ENCODE measurements at places on chromosomes 1 and 21.

DNA sequence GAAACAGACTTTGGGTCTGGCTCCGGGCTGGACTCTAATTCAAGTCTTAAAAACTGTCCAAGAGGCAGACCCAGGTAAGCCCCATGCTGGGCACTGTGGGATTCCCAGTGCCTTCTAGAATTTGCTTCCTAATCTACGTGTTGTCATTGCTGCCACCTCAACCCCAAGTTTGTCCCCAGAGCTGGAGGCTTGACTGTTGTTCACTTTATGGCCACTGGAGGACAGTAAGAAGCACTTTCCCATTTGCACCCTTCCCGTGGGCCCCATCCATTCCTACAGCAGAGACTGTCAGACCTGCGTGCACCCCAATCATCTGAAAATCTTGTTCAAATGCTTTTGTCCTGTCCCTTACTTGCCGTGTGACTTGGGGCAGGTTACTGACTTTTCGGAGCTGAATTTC lies 29.4 kb upstream of the VASH2 start:
- DNase-seq = no peak

GRCh38 chr1:55287723-55288122 lies 72.6 kb upstream of the USP24 start:
- DNase-seq = no peak

DNA sequence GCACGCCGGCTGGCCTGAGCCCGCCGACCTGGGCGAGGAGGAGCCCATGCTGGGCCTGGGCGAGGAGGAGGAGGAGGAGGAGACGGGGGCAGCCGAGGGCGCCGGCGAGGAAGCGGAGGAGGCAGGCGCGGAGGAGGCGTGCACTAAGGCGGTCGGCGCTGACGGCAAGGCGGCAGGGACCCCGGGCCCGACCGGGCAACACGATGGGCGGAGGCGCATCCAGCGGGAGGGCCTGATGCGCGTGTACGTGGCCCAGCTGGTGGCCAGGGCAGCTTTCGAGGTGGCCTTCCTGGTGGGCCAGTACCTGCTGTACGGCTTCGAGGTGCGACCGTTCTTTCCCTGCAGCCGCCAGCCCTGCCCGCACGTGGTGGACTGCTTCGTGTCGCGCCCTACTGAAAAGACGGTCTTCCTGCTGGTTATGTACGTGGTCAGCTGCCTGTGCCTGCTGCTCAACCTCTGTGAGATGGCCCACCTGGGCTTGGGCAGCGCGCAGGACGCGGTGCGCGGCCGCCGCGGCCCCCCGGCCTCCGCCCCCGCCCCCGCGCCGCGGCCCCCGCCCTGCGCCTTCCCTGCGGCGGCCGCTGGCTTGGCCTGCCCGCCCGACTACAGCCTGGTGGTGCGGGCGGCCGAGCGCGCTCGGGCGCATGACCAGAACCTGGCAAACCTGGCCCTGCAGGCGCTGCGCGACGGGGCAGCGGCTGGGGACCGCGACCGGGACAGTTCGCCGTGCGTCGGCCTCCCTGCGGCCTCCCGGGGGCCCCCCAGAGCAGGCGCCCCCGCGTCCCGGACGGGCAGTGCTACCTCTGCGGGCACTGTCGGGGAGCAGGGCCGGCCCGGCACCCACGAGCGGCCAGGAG lies 7.2 kb upstream of the IBA57 start:
- no peak for DNase-seq

GRCh38 chr1:16372535-16373285 lies 5.7 kb downstream of the SZRD1 start:
- no peak for DNase-seq

DNA sequence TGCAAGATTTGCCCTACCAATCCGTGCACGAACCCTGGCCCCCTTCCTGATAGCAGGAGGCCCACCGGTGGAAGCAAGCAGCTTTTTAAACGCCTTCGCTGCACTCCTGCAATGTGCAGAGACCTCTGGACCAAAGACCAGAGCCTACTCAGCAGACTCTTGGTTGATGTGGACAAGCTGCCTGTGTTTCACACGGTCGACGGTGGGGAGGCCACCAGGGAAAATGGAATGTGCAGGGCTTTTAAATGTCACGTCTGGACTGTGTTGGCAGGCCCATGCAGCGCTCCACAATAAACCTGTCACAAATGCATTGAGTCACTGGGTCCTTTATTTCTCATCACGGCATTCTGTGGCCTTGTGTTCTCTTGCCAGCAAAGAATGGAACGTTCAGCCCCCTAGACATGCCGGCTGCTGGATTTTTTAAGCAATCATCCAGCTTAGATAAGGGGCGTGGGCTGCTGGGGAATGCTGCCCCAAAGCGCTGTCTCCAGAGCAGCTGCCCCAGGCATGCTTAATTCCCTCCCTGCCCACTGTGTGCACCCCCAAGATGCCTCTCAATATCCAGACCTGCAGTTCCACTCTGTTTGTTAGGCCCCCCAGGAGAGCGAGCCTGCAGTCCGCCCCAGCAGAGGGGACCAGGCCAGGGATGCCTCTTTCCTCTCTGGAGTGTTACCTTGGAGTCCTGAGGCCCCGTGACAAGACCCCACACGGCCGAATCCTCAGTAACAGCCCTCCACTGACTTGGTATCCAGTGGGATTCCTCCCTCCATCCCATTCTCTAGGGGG lies 71.3 kb downstream of the ATP5PO start:
- DNase-seq = no peak

- no peak for DNase-seq
Measured at GRCh38 chr21:23130308-23130707, 2132.1 kb downstream of the NCAM2 start.

DNA sequence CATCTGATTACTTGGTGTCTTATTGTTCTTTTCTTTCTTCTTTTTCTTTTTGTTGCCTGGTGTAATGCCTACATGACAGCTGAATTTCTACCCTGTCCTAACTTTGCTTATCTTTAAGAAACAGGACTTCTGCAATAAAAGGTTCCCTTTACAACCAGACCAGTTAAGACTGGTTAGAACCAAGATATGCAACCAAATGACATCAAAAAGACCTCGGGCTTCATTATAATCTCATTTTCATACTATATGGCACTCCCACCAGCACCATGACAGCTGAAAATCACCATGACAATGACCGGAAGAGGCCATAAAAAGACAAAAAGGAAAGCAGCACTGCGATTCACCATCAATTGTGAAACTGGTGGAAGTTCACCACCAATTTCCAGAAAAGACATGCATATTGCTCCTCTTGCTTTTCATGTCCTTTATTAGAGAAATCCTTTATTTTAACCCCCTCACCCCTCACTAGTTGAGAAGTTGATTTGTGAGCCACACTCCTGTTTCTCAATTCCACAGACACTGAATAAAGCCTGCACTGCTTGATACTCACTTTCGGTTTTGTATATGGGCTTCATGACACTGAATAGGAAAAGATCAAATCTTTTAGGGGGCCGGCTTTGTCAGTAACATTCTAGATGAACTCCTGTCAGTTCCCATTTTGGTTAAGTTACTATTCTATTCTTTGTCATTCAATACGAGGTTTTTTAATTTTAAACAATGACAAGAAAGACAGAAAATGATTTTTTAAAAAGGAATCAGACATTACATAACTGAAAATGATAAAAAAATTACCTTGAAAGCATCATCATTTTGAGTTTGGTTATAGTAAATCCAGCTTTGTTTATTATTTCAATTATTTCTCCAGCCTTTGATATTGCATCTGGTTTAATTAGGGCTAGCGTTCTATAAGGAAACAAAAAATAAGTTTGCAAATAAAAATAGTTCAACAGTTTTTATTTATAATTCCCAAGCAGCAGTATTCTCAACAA lies 58.1 kb downstream of the NME7 start:
- no peak for DNase-seq

DNA sequence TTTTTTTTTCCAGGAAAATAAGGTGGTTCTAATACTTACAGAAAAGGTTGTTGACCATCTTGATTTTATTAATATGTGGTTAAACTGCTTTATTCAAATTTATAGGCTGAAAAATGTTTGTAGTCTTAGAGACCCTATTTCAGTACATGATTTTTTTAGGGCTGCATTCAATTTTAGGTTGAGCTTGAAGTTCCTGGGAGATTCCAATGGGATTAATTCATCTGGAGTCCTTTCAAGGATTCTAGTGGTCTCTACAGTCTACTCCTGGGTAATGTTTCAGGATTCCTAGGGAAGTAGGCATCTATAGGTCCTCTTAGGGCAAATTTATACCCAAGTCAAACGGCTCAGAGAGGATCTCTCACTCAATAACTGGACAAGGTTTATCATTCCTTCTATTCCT lies 126.7 kb downstream of the HMCN1 start:
- no peak for DNase-seq

GRCh38 chr1:195241066-195241465 lies 1367.2 kb downstream of the KCNT2 start:
- DNase-seq = no peak

GRCh38 chr1:16464917-16465625 lies 24.5 kb downstream of the NECAP2 start:
- no peak for DNase-seq

DNA sequence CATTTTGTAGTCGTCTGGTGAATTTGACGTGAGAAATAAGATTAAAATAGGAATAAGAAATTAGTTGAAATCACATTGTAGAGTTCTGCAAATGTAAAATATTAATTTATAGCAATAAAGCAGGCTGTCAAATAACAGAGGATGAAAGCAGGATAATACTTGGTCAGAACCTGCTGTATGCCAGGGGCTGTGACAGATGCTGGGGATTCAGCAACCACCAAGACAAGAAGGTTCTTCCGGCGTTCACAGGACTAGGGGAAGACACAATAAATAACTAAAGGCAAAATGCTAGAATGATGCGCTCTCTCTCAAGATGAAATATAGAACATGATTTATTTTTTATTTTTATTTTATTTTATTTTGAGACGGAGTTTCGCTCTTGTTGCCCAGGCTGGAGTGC lies 6.8 kb upstream of the PARK7 start:
- DNase-seq = no peak

DNA sequence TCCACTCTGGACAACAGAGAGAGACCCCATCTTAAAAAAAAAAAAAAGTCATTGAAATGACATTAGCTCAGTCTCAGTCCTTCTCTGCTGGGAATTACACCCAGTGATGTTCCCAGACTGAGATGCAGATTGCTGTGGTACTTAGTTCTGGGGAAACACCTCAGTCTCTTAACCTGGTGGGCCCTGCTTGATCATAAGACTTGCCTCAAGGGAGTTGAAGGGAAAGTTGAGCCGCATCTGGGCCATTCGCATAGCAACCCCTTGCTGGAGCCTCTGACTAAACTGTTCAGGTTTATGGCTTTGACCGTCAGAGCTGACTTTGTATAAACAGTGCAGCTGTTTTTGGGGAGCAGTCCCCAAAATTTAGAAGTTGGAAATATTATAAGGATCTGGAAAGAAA lies 13.4 kb downstream of the FCRL4 start:
- no peak for DNase-seq

DNA sequence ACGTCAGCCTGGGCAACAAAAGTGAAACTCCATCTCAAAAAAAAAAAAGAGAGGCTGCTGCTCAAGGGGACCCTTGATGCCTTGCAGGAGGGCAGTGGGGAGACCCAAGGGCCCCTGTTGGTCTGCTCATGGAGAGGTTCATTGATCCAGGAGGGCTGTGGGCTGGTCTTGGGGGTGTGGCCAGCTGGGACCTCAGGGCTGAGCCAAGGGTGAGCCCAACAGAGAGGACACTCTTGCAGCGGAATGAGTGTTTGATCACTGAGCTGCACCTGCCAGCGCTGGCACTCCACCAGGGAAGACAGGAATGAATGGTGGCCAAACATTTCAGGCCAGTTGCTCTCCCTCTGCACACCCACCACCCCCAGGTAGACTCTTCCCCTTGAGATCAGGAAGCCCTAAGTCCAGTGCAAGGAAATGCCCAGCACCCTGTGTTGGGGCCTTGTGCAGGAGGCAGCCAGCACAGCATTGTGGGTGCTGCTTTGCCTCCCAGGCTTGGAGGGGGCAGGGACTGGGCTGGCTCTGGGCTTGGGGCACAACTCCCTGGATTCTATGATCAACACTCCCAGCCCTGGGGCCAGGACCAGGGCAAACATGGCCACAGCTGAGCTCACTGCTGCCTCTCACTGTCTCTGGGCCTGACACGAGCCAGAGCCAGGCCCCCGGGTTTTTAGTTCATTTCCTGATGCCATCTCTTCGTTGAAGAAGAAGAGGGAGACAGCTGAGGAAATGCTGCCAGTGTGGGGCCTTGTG lies 50.7 kb downstream of the IRF2BP2 start:
- DNase-seq = no peak

GRCh38 chr1:114510274-114511031 lies 550 bp downstream of the TRIM33 start:
- DNase-seq = peak; percentile 35

GRCh38 chr1:245874942-245875580 lies 632.0 kb downstream of the SMYD3 start:
- DNase-seq = no peak

DNA sequence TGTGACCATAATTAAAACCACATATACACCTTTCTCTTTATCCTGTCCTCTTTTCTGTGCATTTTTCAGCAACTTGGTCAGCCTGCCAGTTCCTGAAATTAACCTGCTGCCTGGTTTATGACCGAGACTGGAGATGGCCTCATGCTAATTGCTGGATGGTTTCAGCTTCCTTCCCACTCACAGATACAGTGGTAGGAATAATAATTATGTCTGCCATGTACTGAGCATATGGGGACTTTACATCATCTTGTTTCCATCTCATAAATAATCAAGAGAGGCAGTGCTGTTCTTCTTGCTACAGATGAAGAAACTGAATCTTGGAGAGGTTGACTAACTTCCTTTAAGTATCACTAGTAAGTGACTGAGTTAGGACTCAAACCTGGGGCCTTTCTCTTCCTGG lies 148.2 kb downstream of the NOS1AP start:
- no peak for DNase-seq

DNA sequence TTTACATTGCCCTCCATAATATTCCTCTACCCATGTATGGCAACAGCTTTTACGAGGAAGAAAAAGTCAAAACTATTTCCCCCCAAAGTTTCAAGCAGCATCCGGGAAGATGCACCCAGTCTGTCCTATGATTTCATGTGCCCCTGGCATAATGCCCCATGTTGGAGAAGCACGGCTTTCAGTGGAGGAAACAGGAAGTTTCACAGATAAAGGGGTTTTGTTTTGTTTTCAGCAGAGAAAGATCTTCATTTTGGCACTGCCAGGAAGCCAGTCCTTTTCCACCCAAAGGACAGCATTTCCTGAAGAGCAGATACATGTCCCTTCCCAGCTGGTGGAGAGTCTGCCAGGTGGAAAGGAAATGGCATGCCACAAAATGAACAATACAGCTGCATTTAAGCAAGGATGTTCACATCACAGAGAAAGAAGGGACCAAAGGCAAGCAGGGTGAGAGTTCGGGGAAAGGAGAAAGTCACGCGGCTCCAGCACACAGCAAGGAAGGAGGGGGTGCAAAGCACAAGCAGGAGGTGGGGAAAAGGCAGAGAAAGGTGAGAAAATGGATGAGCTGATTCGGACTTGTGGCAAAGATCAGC lies 95.3 kb upstream of the HIVEP3 start:
- no peak for DNase-seq
